ENCODE measurements at places on chromosomes 6 and 20.

DNA sequence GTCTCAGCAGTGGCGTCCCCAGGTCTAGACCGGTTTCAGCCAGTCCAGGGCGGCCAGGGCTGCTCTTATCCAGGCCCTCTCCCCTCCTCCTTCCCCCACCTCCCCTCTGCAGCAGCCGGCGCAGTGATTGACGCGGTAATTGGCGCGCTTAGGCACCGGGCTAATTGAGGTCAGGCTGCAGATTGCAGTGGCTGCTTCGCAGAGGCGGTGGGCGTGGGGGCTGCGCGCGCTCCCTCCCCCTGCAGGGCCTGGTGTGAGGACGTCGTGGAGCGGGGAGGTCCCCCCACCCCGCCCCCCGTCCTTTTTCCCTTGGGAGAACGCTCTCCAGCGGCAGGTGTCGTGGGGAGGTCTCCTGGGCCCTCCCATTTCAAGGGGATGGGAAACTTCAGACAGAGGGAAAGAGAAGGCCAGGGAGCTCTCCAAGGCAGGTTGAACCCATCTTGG lies 70.4 kb upstream of the BLCAP start:
- no peak for DNase-seq

DNA sequence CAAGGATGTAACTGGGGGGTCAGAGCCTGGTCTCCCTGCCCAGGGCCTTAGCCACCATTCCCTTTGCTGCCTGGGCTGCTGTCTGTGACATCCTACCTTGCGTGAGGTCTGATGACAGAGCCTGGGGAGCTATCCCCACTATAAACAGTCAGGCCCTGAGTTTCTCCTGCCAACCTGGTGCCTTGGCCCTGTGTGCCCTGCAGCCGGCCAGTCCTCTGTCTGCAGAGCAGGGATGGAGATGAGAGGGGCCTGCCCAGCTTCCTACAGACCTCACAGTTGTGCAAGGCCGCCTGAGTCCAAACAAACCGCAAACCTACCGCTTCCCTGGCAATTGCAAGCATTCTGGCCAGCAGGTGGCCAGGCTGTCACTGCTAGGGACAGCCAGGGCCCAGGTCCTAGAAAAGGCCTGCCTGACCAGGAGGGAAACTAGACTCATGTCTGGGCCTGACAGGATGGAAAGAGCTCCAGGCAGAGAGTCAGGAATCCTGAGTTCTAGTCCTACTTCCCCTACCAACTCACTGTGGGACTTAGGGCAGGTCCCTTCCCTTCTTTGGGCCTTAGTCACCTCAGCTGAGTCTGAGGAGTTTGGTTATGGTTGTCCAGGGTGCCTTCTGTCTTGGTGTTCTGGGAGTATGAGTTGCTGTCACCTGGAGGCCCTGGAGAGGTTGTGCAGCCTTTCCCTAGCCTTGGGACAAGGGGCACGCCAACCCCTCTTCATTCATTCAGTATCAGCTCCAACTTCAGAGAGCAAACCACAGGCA lies 86.2 kb downstream of the VEGFA start:
- DNase-seq = peak; percentile 55

GRCh38 chr20:17749978-17750721 lies 50.4 kb downstream of the BANF2 start:
- peak; percentile 37 for DNase-seq

- peak; percentile 96 for DNase-seq
Measured at GRCh38 chr20:40868551-40869217, 159.9 kb upstream of the TOP1 start.

DNA sequence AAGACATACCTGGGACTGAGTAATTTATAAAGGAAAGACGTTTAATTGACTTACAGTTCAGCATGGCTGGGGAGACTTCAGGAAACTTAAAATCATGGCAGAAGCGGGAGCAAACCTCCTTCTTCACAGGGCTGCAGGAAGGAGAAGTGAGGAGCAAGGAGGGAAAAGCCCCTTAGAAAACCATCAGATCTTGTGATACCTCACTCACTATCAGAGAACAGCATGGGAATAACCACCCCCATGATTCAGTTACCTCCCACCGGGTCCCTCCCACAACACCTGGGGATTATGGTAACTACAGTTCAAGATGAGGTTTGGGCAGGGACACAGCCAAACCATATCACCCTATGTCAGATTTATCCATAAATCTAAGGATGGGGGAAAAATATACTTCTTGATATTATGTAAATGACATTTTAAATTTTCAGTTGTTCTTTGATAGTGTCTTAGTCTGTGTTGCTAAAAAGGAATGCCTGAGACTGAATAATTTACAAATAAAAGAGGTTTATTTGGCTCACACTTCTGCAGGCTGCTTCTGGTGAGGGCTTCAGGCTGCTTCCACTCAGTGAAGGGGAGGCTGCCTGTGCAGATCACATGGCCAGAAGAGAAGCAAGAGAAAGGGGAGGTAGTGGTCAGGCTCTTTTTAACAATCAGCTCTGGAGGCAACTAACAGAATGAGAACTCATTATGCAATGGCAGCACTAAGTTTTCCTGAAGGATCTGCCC lies 1.2 kb upstream of the MCM9 start:
- DNase-seq = no peak

GRCh38 chr20:13344671-13345070 lies 123.6 kb downstream of the ISM1 start:
- DNase-seq = peak; percentile 74

All from EH (cell line).